ENCODE measurements at places on chromosomes 6 and 20. TPM values are rescaled to one million over a fixed set of nuclear protein-coding genes. Genes with fewer than 3 reads are reported as not detected.

Gene RAB44
- under 0.01 TPM for total RNA-seq

Gene SLC35F1
- under 0.01 TPM for total RNA-seq

Gene ACTR5
- total RNA-seq: 9.7 TPM

Gene AGPAT4
- total RNA-seq: 11.0 TPM

Gene RFX6
- not detected for total RNA-seq
